ENCODE measurements at places on chromosomes 13 and 19.

DNA sequence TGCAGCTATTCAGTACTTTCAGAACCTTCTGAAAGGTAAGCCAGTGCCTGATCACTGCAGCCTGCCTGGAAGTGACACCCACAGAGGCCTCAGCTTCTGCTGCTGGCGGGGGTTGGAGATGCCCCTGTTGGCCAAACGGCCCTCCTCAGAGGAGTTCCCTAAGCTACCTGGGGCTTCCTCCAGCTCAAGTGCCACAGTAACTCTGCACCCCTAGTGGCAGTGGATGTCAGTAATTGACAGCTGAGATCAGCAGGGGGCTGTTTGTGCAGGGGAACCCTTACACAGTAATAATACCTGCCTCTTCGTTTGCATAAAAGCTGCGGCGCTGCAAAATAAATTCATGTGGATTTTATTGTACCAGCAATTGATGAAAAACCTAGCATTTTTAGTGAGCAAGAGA, 28.9 kb downstream of the TDRD12 start:
- peak; percentile 11 for DNase-seq

DNA sequence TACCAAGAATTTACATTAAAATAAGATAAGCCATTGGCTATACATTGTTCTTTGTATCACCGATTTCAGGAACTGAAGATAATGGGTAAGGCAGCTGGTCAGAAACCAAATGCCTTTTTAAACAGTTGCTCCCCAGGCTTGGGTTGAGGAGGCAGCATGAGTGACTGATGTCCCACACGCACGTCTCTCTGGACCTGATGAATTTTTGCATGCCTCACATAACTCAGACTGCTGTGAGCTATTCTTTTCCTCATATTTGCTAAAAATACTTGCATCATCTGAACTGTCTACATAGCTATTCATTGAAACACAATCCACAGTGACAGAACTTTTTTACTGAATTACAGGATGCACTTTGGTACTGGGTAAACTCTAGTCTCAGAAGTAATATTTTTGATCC, 123.6 kb upstream of the MAB21L1 start:
- DNase-seq, result no peak

DNA sequence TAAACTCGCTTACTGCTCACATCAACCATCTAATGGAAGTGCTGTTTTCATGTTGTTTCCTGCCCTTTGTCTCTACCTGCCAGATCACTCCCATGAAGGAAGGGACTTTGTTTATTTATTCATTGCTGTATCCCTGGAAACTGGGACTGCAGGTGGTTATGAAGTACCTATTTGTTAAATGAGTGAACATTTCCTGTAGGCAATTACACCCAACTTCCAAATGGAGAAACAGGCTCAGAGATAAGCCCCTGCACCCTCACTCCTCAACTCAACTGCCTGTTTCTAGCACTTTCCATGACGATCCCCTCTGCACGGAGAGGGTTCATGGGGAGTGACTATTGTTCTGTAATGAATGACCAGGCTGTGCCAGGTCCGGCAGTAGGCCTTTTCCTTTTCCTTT, 1.9 kb upstream of the SELENOW start:
- DNase-seq, result no peak

GRCh38 chr19:39805104-39805503, 26.4 kb downstream of the LEUTX start:
- DNase-seq, result no peak

DNA sequence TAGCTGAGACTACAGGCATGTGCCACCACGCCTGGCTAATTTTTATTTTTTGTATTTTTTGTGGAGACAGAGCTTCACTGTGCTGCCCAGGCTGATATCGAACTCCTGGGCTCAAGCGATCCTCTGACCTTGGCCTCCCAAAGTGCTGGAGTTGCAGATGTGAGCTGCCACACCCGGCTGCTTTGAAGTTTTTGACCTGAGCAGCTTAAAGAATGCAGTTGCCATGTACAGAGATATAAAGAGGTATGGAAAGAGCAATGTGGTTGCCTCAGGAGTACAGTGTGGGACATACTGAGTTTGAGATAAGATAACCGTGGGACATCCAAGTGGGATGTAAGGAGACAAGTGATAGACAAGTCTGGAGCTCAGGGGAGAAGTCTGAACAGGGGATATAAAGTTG, 82.7 kb upstream of the LSM14A start:
- no peak for DNase-seq

DNA sequence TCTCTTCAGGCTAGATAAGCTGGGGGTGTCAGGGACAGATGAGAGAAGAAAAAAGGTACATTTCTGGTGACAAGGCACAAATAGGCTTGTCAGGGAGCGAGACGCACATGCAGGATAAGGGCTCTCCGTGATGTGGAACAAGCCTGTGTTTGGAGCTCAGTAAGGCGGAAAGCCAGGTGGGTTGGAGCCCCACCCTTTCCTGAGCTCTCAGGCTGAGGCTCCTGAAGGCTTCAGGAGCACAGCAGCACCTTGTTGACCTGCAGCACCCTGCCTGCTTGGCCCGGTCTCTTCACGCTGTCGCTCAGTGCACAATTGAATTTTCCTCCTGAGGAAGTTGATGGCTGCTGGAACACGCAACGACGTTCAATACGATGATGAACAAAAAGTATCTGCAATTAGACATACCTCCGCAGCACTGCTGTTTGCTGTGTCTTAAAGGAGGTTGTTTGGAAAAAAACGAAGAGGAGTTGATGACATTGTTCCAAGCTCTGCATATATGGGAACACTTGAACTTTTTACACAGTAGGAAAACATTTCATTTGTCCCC, 29.3 kb downstream of the SERP2 start:
- no peak for DNase-seq

DNA sequence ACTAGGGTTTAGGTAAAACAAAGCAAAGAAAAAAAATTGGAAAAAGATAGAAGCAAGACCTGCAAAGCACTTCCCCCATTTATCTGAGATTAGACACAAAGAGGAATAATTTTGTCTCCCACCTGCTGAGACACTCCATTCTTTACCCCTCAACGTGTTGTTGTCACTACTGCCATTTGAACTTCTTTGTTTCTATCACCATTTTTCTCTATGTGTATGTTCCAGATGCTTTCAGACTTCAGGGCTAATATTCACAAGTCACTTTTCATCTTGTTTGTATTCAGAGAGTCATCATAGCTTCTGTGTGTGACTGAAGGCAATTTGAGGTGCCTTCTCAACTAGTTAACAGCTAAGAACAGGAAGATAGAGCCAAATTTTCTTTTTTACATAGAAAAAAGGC, 512.5 kb downstream of the TBC1D4 start:
- no peak for DNase-seq

- DNase-seq, result no peak
Observed at GRCh38 chr13:107217251-107217650, 649.3 kb upstream of the ARGLU1 start.

GRCh38 chr19:38850436-38850975, 720 bp upstream of the HNRNPL start:
- no peak for DNase-seq

DNA sequence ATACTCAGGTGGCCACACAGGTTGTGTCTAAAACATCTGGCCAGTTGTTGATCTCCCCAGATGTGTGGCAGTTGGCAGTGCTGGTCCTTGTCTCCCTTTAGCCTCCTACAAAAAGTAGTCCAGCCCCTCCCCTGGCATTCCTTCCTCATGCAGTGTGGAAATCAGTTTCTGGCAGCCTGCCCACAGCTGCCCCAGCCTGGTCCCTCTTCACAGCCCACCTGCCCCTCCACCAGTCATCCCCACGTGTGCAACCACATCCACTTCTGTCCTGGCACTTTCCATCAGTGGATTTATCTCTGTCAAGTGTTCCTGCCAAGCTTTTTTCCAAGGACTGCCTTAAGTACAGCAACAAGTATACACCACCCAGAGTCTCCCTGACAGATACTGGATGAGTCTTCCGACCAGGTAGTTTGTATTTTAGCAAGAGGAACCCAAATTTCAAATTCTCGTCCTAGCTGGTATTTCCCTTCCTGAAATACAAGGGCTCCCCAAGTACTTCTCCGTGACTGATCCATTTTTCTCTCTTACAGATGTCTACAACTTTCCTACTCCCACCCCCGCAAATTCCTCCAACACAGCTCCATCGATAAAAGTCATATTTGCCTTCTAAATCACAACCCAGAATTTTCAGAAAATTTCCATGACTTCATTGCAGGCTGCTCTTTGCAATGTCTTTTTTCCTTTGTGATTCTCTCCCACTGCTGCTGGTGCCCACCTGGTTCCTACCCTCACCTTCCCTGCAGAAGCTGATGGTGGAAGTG, 313.5 kb downstream of the FOXO1 start:
- DNase-seq, result no peak

DNA sequence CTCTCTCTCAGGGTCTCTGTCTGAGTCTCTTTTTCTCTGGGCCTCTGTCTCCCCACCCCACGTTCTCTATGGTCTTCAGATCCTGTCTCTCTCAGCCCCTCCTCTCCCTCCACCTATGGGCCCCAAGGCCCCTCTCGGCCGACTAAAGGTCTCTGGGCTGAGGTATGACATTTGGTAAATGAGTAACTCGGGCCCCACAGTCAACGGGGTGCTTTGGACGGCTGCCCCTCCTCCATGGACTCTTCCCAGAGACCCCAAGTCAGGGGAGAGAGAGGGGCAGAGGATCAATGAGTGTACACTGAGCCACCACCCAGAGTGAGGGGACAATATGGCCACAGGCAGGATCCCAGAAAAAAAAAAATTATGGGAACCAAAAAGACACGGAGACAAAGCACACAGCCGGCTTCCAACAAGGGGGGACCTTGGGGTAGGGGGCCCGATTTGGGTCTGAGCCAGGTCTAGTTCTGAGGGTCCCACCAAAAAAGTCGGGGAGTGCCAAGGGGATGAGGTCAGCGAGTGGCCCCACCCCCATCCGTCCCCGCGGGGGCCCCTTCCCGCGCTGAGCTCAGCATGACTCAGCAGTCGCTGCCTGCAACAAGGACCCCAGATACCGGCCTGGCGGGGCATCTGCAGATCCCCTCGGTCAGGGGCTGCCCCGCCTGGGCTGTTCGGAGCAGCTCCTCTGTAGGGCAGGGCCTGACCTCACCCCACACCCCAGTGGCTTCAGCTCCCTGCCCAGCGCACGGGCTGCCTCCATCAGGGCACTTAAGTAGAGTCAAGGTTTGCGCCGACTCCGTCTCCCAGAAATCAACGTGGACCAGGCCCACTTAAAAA, 1.5 kb upstream of the FTL start:
- DNase-seq, result peak; percentile 60

DNA sequence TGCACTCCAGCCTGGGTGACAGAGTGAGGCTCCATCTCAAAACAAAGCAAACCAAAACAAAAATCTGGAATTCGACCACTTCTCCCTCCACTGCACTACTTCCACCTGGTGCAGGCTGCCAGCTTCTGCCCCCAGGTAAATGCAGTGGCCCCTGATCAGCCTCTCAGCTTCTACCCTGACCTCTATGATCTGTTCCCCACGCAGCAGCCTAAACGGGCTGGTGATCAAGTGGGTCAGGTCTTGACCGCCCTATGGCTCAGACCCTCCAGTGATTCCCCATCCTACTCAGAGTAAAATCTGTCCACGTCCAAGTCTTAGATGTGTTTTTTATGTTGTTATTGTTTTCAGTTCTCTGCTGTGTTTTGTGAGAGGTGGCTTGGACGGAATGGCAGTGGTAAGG, 163.9 kb downstream of the KCTD15 start:
- DNase-seq, result no peak

DNA sequence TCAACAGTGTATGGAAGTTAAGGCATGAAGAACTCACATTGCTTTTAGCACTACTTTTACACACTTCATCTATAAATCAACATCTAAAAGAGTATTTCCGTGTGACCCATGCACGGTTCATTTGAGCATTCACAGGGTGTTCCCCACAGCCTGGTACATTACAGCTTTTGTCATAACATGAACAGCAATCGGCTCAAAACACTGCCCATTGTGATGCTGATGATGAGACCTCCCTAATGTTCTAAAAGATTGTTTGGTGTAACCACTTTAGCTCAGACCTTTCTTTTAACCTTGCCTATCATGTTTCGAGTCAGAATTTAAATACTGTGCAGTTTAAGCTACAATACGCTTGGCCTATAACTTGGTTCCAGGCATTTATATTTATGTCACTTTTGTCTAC, 4.1 kb upstream of the KLF5 start:
- DNase-seq, result no peak

- no peak for DNase-seq
Observed at GRCh38 chr13:33578786-33579185, 239.2 kb upstream of the RFC3 start.

- DNase-seq, result no peak
Observed at GRCh38 chr13:72505376-72505775, 222.1 kb downstream of the MZT1 start.

DNA sequence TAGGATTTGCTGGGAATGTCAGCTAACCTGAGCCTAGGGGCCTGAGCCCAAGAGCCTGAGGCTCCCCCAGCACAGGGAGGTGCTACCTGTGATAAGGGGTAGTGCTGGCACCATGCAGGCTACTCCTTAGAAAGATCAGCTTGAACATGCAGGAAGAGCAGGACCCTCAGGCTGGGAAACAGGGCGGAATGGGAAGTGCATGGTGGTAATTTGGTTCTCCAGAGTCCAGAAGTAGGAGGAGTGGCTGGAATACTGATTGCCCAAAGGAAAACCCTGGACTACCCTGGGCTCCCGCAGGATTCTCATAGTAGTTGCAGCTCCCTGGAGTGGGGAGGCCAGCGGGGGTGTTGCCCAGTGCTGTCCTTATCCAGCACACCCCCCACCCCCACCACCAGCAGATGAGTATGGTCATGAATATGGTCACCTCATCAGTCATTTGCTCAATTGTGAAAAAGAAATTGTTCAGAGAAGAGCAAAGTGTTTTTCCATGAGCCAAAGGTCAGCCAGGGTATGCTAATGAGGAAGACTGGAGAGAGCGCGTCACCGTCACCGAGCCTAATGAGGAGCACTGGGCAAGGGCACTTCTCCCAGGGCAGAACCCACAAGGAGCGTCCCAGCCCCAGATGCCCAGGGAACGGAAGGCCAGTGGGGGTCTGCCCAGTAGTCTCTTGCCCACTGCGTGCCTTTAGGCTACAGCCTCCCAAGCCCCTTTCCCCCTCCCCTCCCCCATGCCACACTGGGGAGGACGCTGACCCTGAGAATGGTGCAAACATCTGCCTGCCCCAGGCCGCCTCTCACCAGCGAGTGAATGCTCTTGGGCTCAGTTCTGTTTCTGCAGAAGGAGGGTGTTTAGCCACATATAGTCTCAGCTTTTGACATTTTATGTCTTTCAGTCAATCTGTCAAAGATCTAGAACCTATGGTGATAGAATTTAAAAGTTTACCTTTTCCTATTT, 5.3 kb downstream of the SLC25A15 start:
- DNase-seq, result no peak

DNA sequence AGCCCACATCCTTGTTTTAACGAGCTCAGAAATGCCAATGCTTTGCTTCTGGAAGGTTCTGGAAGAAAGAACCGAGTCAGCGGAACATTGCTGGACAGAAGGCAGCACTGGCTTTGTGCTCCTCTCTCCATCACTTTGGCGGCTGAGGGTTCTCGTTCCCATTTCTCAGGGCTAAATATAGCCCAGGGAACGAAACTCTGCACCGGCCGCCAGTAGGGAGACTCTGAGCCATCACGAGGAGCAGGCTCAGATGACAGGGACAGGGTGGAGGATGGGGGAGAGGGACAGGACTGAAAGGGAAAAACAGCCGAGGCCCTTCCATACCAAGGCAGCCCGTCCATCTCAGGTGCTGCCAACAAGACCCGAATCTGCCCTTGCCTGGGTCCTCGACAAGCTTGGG, 166.4 kb downstream of the CACNA1A start:
- DNase-seq, result no peak

GRCh38 chr19:29092712-29093552, 120.0 kb downstream of the UQCRFS1 start:
- no peak for DNase-seq

Data from activated gamma-delta T cell treated with Interleukin-2 at 50 U/mL for 16 hours (primary cell).